ENCODE measurements at places on chromosomes 3 and 15.

- DNase-seq: no peak
Measured at GRCh38 chr3:132738314-132738713, 16.1 kb upstream of the NPHP3 start.

- DNase-seq: no peak
Measured at GRCh38 chr3:123653221-123653682, 68.4 kb upstream of the HACD2 start.

GRCh38 chr3:170046269-170047132 lies 8.7 kb downstream of the GPR160 start:
- no peak for DNase-seq

GRCh38 chr3:129311054-129311902 lies 32.6 kb downstream of the HMCES start:
- no peak for DNase-seq

DNA sequence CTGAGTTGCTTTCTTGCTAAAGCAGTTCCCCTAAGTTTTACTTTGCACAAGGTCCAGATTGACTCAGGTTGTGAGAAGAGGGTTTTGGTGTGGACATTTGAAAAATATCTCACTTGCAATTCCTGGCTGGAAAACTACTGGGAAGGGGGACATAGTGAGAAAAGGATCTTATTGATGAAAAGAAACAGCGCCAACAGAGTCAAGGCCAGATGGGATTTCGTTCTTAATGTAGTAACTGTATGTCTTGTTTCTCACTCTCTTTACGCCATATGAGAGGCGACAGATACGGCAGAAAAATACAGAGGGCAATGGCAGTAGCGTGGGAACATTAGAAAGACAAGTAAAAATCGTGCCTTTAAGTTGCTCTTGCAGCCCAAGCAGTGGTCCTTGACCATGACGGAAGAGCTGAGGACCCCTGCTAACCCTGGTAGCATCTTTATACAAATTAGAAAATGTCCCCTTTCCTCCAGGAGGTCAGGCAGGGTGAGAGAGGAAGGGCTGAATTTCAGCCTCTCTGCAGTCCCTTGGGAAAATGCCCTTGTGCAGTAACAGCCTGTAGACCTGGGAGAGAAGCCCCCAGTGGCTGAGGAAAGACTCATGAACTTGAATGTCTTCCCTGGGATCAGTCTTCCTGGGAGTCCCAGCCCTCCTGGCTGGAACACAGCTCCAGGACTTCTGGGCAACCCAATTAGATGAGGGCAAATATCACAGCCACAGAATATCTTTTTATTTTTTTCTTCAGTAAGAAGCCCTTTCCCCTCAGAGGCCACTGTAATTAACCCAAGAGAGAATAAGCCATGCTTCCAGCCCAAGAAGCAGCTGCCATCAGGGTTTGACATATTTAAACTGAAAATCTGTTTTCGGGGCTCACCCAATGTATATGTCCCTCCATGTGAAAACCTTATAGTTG lies 113.4 kb downstream of the CD47 start:
- DNase-seq: no peak
